Activated B cell treated with CpG ODN at 0.5 μM for 24 hours (primary cell): ENCODE measurements at places on chromosomes 16 and 17.

GRCh38 chr16:86459266-86459665 lies 51.1 kb upstream of the FOXF1 start:
- DNase-seq: no peak

DNA sequence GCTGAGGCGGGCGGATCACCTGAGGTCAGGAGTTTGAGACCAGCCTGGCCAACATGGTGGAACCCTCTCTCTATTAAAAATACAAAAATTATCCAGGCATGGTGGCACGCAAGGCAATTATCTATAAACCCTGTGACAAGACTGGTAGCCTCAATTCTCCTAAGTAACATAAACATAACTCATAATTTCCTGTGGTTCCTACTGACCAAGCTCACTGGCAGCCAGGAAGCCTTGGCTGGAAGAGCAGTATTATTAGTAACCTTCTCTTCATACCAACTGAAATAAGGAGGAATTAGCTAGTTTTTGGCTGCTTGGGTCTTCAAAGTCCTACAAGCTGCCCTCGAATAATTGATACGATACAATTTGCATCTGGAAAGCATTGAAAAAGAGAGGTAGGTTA lies 31.6 kb upstream of the LRRC37A3 start:
- no peak for DNase-seq

- DNase-seq: no peak
Observed at GRCh38 chr16:79728048-79728922, 127.7 kb upstream of the MAF start.

DNA sequence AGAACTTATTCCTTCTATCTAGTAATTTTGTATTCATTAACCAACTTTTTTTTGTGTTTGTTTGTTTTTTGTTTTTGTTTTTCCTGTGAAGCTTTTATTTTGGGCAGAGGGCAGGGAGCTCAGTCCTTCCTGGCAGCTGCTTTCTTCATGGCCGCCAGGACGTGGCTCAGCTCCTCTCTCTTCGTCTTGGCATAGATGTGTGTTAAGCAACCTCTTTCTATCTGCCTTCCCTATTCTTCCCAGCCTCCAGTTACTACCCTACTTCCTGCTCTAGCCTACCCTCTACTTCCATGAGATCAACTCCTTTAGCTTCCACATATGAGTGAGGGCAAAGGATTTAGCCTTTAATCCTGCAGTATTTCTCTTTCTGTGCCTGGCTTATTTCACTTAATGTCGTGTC lies 8.2 kb upstream of the BRD7 start:
- no peak for DNase-seq

DNA sequence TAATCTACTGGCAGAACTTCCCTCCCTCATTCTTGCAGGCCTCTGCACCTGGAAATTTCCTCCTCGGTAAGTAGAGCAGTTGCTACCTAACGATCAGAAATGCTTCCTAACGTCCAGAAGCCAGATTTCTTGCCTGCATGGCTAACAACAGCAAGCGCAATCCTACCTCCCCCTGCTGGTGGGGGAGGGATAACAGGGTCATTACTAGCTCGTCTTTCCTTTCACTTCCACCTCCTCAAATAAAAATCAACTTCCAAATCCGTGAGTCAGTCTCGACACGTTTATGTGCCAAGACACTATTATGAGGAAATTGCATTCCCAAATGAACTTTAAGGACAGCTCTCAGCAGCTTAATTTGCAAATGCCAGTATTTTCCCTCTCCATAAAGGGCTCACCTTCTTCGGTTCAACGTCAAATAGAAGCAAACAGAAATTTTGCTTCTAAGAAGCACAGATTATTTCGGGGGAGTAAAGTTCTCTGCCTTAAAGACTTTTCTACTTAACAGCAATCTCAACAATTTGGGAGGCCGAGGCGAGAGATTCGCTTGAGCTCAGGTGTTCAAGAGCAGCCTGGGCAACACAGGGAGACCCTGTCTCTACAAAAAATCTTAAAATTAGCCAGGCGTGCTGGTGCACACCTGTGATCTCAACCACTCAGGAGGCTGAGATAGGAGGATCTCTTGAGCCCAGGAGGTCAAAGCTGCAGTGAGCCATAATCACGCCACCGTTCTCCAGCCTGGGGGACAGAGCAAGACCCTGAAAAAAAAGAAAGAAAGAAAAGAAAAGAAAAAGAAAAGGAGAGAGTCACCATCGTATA lies 188.6 kb upstream of the PSMD7 start:
- no peak for DNase-seq

DNA sequence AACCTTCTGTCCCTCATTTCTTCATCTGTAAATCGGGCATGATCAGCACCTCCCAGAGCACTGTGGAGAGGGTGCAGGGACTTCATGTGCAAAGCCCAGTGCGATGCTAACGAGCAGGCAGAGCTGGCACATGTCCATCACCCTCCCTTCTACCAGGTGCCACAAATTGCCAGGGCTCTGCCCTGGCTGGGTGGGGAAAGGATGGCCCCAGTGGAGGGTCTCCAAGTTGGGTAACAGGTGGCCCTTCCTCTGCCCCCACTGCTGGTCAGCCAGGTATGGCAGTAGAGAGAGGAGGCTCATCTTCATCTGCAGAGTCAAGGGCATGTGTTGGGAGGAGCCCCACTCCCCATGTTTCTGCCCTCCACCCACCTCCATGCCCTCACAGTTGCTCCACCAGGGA lies 61.5 kb upstream of the CDH5 start:
- no peak for DNase-seq

DNA sequence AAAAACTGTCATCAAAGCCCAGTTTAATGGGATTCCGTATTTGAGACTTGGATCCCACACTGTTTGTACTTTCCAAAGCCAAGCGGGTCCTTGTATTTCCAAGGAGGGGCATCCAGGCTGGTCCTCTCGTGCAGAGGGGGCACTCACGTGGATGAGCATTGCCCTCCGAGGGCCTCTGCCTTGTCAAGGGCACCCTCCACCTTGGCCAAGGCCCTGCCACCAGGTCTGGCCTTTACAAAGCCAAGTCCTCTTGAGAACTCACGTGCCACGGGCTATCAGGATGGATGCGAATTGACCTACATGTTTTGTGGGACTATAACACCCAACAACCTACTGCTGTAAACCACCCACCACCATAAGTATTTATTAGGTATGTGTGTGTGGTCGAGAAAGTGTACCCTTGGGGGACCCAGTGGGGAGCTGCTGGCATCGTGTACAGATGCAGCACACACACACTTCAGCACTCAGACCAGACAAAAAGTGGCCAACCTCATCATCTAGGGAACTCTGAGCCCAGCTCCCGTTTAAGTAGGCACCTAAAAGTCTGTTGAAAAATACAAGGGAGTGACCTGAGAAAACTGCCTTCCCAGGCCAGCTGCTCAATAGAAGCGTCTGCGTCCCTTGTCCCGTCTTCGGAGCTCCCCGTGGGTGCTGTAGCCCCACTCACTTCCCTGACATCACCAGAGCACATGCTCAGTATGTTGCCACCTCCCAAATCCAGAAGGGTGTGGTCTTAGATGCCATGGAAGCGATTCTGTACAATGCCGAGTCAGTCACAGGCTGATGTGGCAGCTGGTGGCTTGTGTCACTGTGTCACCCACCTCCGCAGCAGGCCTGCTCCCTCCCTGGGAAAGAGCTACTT lies 12.9 kb downstream of the MAP1LC3B start:
- DNase-seq: no peak

DNA sequence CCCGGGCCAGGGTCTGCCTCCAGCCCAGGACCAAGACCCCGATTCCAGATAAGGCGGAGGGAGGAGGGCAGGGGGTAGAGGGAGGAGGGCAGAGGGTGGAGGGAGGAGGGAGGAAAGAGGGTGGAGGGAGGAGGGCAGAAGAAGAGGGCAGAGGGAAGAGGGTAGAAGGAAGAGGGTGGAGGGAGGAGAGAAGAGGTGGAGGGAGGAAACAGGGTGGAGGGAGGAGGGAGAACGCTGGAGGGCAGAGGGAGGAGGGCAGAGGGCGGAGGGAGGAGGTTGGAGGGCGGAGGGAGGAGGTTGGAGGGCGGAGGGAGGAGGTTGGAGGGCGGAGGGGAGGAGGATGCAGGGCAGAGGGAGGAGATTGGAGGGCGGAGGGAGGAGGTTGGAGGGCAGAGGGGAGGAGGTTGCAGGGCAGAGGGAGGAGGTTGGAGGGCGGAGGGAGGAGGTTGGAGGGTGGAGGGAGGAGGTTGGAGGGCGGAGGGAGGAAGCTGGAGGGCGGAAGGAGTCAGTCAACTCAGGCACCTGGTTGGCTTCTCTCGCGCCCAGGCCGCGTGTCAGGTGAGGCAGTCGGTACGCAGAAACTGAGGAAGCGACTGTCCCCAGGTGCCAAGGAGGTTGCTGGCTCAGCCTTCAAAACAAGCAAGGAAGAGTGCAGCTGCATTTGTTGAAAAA lies 65.2 kb downstream of the KLHDC4 start:
- no peak for DNase-seq

GRCh38 chr17:7045492-7046126 lies 1.7 kb upstream of the SLC16A11 start:
- DNase-seq: no peak
